NCI-H226 (cell line): ENCODE measurements at places on chromosomes 16 and 17.
A peak's percentile ranks its signal among the peaks of the same experiment; 100 is the strongest.

DNA sequence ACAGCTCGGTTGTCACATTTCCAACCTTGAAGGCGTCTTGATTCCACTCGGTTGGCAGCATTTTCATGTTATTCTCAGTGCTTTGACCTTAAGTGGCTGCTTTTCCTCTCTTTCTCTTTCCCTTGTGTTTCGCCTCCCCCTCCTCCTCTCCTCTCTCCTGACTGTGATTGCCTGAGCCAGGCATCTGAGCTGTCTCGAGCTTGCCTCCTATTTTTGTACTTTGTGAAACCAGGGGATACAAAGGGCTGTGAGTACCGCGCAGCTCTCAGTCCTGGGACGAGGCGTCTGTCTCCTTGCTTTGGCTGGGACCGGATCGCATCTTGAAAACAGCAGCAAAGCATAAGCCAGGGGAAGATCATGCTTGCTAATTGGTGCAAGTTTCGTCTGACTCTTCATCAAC lies 48.8 kb upstream of the SDK2 start:
- DNase-seq, result no peak

DNA sequence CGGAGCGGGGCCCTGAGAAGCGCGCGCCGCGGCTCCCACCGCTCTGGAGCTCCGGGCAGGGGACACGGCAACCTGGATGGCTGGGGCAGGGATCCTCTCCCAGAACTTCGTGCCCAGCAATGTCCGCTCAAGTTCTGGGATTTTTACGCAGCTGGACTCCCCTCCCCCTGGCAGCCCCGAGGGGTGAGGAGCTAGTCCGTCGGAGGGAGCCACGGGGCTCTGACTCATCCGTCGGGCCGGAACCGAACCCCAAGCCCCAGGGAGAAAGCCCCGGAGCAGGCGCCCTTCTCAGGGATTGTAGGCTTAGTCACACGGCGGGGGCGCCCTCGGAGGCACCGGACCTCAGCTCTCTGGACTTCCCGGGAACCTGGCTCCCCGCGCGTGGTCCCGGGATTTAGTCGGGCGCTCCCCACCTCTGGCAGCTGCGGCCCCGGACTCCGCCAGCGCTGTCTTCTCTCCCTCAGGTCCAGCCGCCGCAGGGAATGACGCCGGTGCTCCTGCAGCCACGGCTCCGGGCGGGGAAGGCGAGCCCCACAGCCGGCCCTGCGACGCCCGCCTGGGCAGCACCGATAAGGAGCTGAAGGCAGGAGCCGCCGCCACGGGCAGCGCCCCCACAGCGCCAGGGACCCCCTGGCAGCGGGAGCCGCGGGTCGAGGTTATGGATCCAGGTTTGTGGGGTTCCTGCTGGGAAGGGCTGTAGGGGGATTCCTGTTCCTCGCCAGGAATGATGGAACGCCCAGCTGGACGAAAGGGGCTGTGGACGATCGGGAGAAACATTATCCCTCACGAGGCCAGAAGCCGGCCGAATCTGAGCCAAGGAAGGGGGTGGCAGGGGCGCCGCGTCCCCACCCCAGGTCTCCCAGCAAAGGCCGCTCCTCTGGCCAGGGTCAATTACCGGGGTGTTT lies 830 bp downstream of the SPHK1 start:
- DNase-seq, result peak; percentile 65

GRCh38 chr17:45346216-45347015 lies 29.6 kb upstream of the MAP3K14 start:
- no peak for DNase-seq

DNA sequence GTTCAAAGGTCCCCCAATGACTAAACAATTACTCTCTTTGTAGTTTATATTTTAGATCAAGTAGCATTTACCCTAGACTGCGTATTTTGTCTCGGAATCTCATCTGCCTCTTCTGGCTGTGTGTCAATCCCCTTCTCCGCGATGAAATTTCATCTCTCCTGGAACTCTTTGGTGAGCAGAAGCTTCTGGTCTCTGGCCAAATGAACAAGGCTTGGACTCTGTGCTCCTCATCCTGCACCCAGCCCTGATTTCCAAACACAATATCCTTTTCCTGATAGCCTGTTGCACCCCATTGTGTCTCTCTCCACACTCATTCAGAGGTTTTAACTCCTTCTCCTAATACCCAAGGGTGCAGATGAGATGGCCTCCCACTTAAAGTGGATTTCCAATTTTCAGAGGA lies 609.4 kb upstream of the CDH5 start:
- no peak for DNase-seq

- DNase-seq, result no peak
Measured at GRCh38 chr17:48718227-48718760, 4.0 kb downstream of the PRAC1 start.

DNA sequence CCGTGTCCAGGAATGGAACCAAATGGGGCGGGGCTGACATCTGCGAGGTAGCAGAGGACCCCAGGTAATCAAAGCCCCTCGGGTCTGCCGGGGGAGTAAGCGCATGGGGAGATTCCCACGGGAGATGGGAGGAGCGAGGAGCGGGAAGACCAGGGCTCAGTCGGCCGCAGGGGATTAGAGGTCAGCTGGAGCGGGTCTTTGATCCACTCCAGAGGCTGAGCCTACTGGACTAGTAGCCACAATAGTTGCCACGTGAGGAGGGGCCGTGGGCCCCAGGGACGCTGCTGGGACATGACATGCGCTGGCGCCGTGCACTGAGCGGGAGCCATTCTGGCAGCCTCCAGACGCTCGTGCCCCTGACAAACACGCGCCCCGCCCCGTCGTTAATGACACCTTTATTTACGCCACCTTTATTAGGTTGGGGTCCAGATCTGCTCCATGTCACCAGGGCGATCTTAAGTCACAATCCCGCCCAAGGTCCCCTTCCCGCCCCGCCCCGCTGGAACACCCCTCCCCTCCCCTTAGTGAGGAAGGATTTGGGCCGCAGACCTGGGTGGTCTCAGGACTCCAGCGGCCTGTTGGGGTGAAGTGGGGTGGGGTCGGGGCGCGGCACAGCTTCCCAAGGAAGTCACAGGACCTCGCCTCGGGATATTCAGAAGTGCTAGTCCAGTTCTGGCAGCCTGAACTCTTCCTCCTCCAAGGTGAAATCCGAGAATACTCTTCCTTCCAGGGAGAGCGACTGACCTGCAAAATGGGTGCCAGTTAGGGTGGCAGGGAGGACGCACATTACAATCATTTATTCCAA lies 15.0 kb downstream of the PPY start:
- DNase-seq, result no peak

DNA sequence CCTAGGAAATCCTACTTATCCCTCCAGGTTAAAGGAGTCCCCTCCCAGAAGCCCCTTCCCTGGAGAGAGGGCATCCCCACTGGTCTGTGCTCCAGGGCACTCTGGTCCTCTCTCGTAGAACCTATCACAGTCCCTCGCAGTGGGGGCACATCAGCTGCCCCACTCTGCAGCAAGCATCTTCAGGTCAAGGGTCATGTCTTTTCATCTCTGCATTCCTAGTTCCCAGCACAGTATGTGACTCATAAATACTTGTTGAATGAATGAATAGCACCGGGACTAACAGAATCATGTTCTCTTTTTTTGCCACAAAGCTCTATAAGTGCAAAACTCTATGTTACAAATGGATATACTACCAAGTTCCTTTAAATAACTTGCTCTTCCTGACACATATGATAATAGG lies 36.0 kb downstream of the RNF157 start:
- DNase-seq, result peak; percentile 44

DNA sequence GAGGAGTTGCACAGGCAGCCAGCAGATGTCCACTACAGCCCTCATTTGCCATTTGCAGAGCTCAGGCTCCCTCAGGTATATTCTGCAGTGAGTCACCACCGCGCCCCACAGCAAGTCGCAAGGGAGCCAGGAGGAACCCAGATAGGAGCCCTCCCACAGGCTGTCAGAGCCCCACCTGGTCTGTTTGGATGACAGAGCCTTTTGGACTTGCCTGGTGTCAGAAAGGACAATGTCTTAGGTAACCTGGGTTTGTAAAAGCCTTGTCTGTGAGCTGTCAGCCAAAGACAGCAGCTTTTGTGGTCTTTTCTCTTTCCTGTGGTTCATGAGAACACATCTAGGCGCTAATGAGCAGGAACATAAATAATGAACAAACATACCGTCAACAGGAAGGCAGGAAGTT lies 70.9 kb downstream of the GNAO1 start:
- DNase-seq, result no peak

DNA sequence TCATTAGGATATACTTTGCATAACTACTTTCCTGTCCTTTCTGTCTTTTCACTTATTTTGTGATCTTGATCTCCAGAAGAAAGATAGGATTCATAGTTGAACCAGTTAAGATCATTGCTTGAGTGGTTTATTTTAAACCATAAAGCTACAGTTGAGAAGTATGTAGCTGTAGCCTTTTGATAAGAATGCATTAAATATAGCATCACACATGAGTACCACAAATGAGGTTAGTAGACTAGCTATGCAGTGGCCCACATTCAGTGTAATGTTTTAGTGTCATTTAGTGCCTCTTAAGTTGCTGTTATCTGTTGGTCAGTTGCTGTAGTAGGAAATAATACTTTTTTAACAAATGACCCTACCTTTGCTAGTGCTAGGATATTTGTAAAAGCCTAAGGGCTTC lies 1.3 kb downstream of the NLK start:
- no peak for DNase-seq

DNA sequence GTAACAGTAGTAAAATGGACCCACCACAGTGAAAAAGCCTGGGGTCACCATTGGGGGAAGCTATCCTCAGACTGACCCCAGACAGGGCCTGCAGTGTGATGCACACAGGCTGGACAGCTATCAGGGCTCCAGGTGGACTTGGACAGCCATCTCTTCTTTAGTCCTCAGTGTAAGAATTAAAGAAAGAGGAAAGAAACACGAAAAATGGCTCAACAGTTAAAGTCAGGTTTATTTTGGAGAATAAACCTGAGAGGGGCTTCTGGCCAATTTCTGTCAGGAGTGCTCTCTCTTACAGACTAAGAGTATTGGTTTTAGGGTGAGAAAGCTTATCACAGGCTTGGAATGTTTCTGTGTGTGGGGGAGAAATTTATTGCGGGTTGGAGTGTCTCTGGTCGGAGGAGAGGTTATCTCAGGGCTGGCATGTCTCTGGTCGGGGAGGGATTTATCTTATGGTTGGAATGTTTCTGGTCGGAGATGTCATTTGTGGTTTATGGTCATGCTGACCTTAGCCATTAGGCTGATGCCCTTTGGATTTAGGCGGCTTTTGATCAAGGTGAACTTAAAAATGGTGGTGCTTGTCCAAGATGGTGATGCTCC lies 10.8 kb upstream of the B4GALNT2 start:
- peak; percentile 60 for DNase-seq

DNA sequence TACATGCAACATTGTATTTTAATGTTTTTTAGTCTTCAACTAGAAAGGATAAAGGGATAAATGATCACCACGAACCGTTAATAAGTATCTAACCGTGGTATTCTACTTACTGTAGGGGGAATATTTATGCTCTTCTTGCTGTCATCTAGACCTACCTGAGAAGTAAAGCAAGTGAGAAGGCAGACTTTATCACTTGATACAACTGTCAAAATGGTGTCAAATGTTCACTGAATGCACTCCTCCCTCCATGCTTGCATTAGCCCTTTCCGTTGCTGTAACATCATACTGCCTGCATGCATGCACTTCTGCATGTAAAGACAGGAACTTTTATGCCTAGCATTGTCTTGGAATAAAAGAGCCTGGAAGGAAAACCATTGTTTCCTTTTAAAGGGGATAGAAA lies 298.6 kb upstream of the PMFBP1 start:
- DNase-seq, result no peak

DNA sequence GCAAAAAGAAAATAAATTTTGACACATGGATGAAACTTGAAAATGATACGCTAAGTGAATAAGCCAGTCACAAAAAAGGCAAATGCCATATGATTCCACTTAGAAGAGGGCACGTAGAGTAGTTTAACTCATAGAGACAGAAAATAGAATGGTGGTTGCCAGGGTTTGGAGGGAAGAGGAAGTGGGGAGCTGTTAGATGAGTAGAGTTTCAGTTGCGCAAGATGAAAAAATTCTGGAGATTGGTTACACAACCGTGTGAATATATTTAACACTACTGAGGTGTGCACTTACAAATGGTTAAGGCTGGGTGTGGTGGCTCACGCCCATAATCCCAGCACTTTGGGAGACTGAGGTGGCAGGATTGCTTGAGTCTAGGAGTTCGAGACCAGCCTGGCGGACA lies 93.4 kb upstream of the TMEM132E start:
- DNase-seq, result no peak

- DNase-seq, result no peak
Measured at GRCh38 chr16:3589441-3589921, 12.3 kb upstream of the NLRC3 start.

GRCh38 chr17:61660746-61661485 lies 69.9 kb upstream of the NACA2 start:
- DNase-seq, result no peak

DNA sequence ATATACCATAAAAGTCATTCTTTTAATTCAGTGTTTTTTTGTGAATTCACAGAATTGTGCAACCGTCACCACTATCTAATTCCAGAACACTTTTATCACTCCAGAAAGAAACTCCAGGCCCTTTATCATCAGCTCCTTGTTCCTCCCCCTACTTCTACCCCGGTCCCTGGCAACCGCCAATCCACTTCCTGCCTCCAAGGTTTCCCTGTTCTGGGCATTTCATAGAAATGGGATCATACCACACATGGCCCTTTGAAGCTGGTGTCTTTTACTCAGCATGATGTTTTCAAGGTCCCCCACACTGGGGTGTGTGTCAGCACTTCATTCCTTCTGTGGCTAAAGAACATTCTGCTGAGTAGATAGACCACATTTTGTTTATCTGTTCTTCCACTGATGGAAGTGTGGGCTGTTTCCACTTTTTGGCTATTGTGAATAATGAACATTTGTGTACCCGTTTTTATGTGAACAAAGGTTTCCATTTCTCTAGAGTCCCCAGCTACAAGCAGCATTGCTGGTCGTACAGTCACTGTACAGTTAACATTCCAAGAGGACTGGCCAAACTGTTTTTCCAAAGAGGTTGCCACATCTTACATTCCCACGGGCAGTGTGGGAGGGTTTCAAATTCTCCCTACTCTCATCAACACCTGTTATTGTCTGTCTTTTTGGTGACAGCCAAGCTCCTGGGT lies 75.8 kb upstream of the ZNF469 start:
- peak; percentile 96 for DNase-seq

DNA sequence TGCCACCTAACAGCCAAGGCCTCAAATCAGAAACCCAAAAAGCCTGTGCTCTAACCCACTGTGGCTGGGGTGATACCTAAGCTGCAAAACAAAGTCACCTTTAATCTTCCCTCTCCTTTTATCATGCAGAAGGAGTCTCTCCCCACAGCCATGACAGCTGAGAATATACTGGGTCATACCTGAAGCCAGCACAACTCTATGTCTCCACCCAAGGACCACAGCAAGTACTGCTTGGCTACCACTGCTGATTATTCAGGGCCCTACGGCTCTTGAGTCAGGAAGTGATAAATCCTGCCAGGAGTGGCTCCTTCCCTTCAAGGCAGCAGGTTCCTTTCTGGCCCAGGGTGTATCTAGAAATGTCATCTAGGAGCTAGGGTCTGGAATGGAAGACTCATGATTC lies 151.5 kb upstream of the TOM1L1 start:
- no peak for DNase-seq
